ENCODE measurements at places on chromosomes 5 and 9.

DNA sequence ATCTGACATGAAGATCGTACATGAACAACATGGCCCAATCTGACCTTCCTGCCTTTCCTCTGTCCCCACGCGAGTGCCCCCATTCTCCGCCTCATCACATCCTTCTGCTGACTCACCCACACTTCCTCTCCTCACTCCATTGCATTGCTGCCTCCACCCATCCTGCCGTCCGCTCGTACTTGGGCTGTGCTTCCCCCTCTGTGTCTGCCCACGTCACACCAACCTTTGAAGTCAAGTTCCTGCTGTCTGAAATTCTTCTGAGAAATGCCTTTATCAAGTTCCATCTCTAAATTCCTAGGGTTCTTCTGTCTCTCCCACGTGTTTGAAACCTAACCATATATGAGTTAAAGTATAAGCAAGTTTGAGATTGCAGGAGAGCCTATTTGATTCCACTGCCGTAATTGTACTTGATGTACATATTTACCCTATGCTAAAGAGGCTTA, 18.0 kb upstream of the STARD4 start:
- peak; percentile 56 for DNase-seq

- no peak for DNase-seq
Observed at GRCh38 chr9:86636519-86636918, 282.3 kb upstream of the TUT7 start.

DNA sequence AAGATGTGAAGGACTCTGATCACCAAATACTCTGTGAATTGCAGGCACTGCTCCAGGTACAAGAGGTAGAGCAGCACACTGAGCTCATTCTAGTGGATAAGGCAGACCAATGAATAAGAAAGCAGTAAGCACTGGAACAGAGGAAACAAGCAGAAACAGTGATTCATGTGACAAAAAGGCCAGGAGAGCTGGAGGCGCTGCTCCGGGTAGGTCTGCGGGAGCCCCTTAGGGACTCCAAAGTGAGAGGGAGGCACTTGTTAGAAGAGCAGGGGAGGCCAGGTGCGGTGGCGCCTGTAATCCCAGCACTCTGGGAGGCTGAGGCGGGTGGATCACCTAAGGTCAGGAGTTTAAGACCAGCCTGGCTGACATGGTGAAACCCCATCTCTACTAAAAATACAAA, 231.6 kb upstream of the NFIL3 start:
- no peak for DNase-seq

GRCh38 chr9:126663661-126664072, 49.9 kb downstream of the LMX1B start:
- no peak for DNase-seq

- DNase-seq: no peak
Observed at GRCh38 chr5:143078313-143078712, 308.1 kb downstream of the ARHGAP26 start.
